ENCODE measurements at places on chromosomes 13 and 19.

GRCh38 chr13:50452756-50453155 lies 390.7 kb downstream of the DLEU7 start:
- no peak for DNase-seq

DNA sequence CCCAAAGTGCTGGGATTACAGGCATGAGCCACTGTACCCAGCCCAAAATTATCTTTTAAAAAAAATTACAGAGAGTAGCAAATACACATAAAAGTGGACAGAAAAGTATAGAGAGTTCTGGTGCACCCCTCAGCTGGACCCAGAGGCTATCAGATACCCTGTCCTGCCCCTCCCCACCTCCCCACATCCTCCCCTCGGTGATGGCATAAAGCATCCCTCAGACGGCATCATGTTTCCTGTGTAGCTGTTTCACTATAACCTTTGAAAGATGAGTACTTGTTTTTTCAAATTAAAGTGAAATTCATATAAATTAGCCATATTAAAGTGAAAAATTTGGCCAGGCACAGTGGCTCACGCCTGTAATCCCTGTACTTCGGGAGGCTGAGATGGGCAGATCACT lies 20.1 kb downstream of the SLC27A1 start:
- no peak for DNase-seq

DNA sequence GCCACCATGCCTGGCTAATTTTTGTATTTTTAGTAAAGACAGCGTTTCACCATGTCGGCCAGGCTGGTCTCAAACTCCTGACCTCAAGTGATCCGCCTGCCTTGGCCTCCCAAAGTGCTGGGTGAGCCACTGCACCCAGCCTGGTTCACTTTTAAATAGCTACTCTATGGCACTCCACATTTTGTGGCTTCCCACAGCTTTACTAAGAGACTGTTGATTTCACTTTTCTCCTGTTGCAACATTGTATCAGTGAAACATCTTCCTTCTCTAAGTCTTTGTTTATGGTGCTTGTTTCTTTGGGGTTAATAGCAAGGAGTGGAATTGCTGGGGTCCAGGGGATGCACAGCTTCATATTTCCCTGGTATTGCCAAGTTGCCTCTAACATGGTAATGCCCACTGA lies 12.3 kb downstream of the TMEM38A start:
- DNase-seq = no peak

GRCh38 chr13:59747529-59747928 lies 416.2 kb downstream of the DIAPH3 start:
- peak; percentile 19 for DNase-seq

- no peak for DNase-seq
These were observed 11.3 kb downstream of the LCP1 start for GRCh38 chr13:46170687-46171086.
